Fibroblast of skin of right biceps (primary cell): ENCODE measurements at places on chromosomes 1 and 21.

- DNase-seq, result no peak
These were observed 163.2 kb upstream of the CAMK1G start for GRCh38 chr1:209420276-209420675.

DNA sequence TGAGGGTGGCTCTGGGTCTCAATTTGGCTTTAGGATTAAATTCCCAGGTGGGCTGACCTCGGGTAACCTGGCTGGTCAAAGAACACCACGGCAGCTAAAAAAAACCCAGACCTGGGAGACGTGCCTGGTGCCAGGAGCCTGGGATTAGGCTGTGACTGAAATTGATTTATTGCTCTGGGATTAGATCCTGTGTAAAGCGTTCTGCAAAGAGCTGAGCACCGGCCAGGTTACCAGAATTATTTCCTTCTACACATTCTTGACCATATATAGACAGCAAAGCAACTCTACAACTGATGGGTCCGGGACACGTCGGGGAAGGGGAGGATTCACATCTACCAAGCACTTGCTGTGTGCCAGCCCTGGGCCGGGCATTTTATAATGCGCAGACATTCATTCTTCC, 45.2 kb downstream of the TMCO4 start:
- DNase-seq, result no peak

DNA sequence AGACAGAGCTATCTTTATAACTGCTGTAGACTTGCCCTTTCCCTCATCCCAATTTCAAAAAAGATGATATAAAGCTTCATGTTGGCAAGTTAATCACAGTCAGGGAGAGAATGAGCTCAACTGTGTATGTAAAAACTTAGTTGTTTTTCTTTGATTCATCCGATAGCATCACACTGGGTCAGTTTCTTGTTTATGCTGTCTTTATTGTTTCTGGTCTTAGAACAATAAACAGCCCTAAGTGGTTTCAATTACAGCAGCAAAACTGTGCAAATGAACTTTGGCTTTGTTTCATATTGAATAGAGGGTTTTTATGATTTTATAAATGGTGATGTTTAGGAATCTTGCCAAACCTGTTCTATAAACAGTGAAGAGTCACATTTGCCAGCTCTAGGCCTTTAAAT, 423.8 kb upstream of the CXADR start:
- no peak for DNase-seq

DNA sequence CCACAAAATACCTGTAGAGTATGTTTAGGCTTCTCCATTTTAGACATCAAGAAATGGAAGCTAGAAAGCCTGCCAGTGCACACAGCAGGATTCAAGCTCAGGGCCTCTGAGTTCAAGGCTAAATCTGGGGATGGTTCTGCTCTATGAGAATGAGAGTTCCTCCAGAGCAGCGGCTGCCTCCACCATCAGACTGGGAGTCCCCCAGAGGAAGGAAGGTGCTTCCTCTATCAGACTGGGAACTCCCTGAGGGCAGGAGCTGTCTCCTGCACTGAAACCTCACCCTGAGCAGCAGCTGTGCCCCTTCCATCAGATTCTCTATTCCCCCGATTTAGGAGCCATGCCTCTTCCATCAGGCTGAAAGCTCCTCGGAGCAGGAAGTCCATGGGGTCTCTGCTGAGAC, 20.1 kb downstream of the PLA2G5 start:
- no peak for DNase-seq

DNA sequence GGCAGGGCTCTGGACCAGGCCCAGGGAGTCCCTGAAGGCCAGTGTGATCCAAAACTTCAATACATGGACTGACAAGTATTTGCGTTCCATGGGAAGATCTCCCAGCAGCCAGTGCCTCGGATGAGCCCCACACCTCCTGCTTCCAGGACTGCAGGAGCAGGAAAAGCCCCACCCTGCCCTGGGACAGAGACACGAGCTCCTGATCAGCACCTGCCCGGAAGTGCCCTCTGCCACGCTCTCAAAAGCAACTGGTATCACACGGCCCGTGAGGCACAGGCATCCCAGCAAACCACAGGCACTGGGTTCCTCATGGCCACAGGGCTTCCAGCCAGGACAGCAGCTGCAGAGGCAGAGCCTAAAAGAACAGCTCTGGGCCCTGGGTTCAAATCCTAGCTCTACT, 48.6 kb downstream of the ACOT7 start:
- no peak for DNase-seq

- DNase-seq, result peak; percentile 86
These were observed 1.3 kb downstream of the TINAGL1 start for GRCh38 chr1:31577515-31578192.

DNA sequence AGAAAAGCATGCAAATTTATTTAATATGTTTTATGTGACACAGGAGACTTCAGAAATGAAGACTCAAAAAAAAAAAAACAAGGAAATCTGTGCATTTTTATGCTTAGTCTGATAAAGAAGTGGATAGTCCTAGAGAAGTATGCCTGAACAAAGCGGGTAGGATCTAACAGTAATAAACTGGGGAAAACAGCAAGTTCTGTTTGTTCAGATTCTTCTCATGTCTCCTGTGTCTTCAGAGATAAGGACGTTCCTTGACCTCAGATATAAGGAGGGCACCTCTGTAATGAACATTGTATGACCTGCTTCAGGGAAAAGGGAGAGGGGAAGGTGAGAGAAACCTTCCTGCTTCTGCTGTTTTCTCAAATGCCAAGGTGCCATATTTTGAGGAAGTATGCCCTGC, 67.7 kb upstream of the TNFSF18 start:
- DNase-seq, result no peak
